ENCODE measurements at places on chromosomes 1 and 21.

DNA sequence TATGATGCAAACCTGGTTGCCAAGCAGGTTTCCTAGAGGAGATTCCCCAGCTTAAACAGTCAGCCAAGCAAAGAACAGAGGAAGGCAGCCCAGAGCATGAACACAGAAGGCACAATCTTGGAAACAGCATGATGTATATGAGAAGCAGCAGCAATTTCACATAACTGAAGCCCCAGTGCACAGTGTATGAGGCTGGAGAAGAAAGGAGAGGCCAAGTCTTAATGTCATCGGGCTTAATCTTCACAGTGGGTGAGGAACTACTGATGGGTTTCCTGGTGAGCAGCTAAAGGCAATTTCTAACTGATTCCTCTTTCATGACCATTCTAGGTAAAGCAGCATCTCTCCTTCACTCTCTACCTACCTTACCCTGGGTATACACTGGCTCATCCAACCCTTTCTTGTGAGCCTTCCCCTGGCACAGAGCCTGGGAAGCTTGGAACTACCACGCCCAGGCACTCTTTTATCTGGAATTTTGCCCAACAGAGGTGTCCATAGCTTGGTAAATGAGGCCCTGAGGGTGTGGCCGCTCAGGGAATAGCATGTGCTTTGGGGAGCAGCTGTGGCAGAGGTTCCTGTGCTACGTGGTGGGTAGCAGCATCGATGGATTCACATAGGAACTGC, 22.0 kb downstream of the FYB2 start:
- DNase-seq: no peak

GRCh38 chr1:38000529-38001455, 4.5 kb downstream of the FHL3 start:
- no peak for DNase-seq

GRCh38 chr1:22197644-22198043, 54.7 kb upstream of the WNT4 start:
- no peak for DNase-seq

DNA sequence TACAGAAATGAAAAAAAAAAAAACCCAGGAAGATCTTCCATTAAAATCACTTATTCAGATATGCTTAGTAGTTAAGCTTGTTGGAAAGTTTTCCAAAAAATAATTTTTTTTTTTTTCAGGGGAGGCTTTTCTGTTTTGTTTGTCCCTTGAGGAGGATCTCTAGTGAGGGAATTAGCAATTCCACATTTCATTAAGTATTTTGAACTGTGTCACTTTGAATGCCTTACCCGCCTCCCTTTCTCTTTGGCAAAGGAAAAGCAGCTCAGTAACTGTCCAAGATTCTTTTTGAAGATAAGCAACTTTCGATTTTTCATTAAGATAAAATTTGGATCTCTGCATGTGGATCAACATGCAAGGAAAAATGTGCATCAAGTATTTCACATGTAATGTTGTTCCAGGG, 1.8 kb downstream of the NTNG1 start:
- no peak for DNase-seq

DNA sequence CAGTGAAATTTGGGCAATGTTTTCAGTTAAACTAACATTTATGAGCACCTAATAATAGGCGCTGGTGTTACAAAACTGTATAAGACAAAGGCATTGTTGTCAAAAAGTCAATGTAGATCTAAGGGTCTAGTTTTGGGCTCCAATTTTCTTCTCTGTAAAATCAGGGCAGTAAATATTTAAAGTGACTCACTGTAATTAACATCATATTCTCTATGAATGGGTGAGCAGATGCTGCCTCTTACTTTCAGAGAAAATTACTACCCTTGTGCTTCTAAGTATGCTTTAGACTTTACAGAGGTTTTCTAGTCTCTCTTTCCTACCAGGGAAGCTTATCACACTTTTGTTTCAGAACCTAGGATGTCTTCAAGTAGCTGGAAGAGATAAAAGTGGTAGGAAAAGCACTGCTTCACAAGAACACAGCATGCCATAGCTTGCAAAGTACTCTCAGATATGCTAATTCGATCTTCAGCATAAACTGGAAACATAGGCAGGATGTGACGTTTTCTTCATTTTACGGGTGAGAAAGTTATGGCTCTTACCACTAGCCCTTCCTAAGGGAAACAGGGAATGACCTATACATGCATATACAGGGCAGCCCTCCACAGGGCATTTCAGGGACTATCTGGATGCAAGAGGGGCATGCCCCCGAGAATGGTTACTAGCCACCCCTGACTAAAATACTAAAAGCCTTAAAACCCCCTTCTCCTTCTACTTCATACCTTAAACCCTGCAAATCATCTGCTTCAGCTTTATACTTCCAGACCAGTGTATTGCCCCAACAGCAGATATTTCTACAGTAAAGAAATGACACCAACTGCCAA, 2.6 kb downstream of the C1orf116 start:
- DNase-seq: no peak

GRCh38 chr1:218772575-218772974, 401.1 kb upstream of the LYPLAL1 start:
- DNase-seq: no peak

- no peak for DNase-seq
These were observed 234.1 kb downstream of the NCAM2 start for GRCh38 chr21:21232320-21232719.

DNA sequence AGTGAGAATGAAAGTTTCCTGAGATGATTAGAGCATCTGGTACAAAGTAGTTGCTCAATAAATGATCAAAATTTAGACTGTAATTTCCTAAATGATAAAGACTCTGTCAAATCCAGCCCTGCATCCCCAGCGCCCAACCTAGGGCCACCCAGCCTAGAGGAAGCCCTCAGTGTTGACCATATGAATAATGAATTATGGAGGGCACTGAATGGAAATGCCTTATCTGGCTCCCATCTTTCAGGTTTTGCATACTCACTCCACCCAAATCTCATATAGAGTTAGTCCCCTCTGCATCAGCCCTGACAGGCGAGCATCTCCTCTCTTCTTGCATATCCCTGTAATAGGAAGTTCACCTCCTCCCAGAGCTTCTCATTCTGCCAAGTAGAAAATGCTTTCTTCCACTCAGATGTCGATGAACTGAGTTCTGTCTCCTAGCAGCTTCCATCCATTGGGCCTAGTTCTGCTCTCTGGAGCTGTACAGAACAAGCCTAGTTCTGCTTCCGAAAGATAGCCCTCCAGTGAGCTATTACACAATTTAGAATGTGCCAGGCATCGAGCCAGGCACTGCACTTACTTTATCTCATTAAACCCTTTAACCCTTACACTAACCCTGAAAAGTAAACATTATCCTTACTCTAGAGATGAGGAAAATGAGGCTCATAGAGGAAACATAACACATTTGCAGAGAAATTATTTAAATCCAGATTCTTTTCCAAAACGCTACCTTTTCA, 20.9 kb downstream of the COA7 start:
- no peak for DNase-seq

- no peak for DNase-seq
These were observed 3.6 kb downstream of the CTNNBIP1 start for GRCh38 chr1:9906466-9906865.

GRCh38 chr1:155479205-155479604, 83.4 kb downstream of the ASH1L start:
- no peak for DNase-seq

GRCh38 chr1:216464489-216464888, 41.2 kb upstream of the USH2A start:
- no peak for DNase-seq

GRCh38 chr1:23904748-23905357, 8.3 kb downstream of the CNR2 start:
- no peak for DNase-seq

DNA sequence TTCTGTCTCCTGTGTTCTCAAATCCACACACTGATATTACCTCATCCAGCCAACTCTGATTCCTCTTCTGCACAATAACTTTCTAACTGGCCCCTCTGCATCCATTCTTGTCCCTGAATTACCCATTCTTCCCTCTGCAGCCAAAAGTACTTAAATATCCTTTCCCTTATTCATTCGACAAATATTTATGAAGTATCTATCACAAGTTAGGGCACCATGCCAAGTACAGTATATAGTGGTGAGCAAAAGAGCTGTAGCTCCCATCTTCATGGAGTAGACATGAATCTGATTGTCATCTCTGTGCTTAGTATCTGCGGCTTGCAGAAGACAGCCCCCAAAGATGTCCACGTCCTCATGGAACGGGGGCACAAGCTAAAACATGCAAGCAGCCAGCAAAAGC, 316.8 kb downstream of the SETD4 start:
- no peak for DNase-seq

- no peak for DNase-seq
These were observed 14.1 kb downstream of the PDXK start for GRCh38 chr21:43733060-43733459.

DNA sequence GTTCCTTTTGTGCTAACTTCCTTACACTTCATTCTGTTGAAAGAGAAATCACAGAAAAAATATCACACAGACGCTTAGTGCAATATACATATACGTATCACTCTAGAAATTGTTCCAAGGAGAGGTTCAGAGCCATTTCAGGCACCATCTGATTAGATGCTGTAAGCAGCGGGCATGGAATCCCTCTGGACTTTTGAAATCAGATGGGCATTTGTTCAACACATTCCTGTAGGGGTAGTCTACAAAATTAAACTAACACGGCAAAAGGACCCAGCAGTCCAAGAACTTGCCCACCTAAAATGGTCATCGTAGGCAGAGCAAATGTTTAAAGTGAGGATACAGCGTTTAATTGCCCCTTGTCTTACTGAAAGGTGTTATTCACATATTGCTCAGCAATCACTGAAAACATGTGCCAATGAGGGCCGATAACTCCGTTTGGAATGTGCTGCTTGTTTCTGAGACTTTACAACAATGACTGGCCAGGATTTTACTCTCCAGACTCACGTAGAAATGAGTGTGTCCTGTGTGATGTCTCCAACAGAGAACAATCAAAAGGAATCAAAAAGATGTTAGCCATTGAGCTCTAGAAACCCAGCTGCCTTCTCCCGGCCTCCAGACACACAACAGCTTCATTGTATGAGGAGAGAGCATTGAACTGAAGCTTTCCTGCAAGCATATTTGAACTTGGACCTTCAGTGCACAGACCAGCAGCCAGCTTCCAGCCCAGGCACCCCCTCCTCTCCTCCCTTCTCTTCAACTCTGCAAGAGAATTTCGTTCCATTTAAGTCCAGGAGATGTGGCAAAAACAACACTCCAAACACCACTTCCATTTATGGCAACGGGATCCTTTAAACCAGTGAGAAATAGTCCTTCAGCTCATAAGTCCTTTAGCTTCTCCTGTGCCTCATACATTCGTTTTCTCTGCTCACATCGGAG, 32.1 kb upstream of the ADORA3 start:
- DNase-seq: no peak

DNA sequence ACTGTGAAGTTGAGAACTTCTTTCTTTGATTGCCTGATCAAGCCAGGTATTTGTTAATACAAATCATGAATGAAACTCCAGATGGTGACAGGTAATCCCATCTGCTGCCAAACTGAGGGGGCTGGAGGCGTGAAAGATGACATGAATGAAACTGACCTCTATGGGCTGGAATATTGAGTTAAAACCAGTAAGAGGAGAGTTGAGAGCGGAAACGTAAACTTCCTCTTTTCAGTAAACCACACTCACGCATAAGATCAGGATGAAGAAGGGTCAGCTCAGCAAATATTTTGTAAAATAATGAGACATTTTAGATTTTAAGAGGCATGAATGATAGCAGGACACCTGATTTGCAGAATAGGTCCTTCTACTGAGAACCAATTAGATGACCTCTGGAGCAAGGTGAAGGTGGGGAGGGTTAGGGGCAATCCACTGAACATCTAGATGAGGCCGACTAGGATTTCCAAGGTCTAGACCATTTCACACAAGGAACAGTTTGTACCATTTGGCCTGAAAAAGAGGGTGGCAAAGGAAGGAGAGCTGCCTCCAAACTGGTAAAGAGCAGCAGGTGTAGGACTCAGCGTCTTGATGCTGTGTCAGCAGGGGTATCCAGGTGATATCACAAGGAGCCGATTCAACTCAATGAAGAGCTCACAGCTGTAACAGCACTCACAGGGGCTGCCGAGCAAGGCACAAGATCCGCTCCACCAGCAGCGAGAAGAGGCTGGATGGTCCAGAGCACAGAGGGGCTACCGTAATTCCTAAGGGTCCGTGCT, 132.6 kb downstream of the NTPCR start:
- DNase-seq: no peak

DNA sequence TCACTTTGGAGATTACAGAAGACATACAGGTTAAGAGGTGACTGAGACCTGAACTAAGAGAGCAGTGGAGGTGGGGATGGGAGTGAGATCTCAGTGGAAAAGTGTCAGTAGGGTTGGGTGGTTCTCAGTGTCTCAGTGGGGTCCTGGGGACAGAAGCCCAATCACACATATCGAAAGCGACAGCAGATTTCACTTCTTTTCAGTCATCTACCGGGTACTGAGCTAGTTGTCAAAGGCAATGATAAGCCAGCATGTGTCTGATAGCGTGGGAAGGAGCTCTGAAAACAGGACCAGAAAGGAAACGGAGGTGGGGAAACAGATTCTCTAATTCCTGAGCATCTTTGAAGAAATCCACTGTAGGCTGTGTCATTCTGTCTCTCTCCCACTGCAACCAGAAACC, 59.5 kb downstream of the RHOU start:
- DNase-seq: no peak

- DNase-seq: no peak
These were observed 43.5 kb downstream of the GBP6 start for GRCh38 chr1:89407360-89407759.

DNA sequence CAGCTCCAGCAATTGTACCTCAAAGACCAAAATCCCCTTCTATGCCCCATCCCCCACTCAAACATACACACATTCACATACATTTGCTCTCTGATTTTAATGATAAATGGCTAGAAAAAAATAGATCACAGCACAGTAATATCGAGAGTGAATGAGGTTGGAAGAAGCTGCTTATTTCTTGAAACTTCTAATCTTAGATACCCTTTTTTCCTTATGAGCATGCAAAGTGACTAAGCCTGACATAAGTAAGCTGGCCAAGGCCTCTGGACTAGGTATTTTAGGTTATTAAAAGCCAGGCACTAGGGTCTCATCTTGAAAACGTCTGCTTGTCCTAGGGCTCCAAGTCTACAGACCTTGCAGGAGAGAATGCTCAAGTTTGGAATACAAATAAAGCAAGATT, 133.6 kb downstream of the TGFBR3 start:
- no peak for DNase-seq

- no peak for DNase-seq
These were observed 55.2 kb upstream of the KCNJ6 start for GRCh38 chr21:37971390-37971950.

- DNase-seq: no peak
These were observed 16.7 kb downstream of the LURAP1 start for GRCh38 chr1:46219551-46220520.
